Lung (tissue), 17 donors: ENCODE measurements at places on chromosomes 2 and 18. TPM values are rescaled to one million over a fixed set of nuclear protein-coding genes. Genes with fewer than 3 reads are reported as not detected.

The EML6 gene
- total RNA-seq, result 5.1 TPM

The REG1A gene
- total RNA-seq, result not detected

- no peak for DNase-seq
Observed at GRCh38 chr2:28610583-28611201, 114.8 kb downstream of the PLB1 start.

DNA sequence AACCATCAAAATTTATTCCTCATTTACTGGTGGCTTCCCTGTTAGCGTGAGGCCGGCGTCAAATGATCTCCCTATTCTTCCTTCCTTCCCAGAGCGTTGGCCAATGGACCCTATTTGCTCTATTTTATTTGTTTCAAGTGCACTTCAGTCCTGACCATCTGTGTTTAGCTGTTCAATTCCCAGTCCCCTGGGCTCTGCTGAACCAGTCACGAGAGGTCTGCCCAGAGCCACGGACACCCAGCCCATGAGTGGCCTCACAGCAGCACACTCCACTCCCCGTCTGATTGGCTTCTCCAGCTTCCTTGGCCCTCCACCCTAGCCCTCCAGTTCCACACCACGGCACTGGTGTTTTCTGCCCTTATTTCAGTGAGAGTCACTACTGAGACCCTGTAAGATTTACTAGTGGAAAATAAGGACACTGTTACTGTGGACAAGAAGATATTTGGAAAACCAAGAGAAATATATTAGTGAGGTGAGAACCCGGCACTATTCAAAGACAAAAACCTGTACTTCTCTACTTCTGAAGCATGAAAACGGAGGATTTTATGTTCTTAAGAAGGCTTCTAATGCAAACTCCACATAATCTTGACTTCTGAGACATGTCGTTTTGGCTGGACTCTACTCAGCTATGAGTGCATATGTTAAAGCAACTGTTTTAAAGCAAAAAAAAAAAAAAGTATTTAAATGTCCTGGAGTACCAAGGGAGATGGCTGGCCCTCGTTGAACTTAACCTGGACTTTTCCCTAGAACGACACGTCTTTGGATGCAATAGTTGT is 86.6 kb downstream of the COL6A3 start:
- no peak for DNase-seq

The TWIST2 gene
- 10.8 TPM for total RNA-seq

DNA sequence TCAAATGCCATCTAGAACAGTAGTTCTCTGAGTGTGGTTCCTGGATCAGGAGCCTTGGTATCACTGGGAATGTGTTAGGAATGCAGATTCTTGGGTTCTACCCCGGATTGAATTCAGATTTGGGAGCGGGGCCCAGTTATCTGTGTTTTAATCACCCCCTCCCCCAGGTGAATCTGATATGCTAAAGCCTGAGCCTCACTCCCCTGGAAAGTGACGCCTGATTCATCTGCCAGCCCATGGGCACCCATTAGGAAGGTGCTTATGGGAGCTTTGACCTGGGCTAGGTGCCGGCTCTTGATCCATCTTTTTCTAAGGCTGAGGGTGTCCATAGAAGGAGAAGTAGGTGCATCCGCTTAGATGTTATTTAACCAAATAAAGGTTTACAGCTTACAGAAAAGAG is 199.4 kb downstream of the NEDD4L start:
- DNase-seq, result no peak

DNA sequence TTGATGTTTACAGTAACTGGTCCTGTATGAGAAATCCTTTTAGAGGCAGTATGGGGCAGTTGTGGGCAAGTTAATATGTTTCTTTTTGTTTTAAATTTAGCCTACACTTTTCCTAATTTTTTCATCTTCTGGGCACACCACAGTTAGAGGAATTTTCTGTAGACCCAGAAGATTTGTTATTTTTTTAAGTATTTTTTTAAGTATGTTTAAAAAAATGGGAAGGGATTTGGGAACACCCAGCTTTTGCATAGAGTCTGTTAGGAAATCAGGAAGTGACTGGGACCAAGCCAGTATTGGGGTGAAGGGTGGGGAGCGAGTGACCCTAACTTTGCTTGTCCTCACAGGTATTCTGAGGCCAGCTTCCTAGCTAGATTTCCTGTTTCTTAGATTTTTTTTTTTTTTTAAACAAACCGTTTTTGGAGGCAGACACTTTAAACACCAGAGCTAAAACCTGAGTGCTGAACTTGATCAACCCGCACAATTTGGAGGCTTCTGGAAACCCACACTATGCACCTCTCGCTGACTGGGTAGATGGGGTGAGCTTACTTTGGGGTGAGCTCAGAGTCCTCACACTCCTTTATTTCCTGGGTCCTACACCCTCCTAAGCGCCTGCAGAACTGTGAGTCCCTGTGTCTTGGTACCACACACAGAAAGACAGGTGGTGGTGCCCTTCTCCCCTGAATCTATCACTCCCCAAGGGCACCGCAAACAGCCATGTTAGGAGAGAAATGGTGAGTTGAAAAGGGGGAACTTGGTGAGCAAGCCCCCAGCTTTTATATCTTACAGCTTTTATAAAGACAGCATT is 5.2 kb downstream of the GATA6 start:
- peak; percentile 70 for DNase-seq

DNA sequence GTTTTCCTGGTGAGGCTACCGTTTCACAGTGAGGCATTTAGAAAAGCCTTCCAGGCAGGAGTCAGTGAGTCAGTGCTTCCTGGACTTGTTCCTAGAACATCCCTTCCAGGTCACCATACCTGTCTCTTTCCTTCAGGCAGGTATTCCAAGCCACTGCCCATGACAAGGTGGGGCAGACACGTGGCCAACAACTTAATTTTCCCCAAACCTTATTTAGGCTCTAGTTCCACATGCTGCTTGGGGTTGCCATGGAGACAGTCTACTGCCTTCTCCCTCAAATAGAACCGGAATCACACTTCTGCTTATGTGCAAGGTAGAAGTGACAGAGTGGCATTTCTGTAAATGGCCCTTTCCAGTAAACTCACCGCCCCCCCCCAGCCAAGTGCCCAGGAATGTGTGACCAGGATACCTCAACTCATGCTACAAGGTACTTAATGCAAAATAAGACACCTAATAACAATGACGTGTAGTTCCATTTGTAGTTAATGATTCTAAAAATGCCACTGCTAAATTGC is 258.3 kb downstream of the PRKCE start:
- DNase-seq, result peak; percentile 57

GRCh38 chr2:33134086-33134771 is 187.5 kb downstream of the LTBP1 start:
- peak; percentile 99 for DNase-seq

DNA sequence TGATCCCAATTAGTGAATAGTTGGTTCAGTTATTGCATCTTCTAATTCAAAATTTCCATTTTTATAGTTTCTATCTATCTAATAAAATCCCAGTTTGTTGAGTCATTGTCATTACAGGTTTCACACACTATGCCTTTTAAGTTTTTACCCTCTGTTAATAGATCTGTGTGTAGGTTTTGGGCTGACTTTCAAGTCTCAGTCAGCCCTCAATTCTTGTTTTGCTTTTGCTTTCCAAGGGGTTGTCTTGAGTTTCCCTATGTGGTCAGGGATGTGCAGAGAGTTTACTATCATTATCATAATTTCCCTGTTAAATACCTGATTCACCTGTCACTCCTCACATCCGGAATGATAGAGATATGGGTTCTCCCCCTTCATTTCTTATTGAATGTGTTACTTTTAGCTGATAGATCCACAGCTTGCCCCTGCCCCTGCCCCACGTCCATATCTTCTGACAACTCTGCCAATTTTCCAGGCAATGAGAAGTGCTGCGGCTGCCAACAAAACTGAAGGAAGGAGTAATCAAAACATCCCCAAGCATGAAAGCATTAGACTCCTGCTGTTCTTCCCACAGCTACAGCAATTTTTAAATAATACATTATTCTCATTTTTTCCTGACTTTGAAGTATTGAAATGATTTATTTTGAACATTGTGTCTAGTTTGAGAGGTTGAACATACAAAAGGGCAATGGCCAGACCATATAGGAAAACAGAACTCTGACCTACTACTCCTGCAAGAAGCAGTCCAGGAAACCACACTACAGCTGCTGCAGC is 1064.8 kb downstream of the SUCLG1 start:
- DNase-seq, result peak; percentile 39

The NPHP1 gene
- total RNA-seq, result 15.1 TPM

DNA sequence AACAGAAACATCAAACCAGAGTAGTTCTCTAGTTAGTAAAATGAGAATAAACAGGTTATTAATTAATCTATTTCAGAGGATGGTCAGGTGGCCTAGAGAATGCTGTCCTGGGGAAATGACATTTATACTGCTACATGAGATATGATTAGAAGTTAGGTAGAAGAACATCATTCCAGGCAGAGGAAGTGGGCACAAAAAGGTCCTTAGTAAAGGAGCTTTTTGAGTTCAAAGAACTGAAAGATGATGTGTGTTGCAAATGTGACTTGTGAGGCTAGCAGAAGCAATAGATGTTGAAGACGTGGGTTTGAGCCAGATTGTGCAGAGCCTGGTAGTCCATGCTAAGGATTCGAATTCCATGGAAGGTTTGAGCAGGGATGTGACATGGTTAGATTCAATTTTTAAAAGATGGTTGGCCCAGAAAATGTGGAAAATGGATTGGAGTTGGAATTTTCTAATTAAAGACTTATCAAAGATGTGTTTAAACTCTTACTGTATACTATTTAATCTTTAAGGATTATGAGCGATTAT is 34.2 kb downstream of the RAB10 start:
- no peak for DNase-seq

The ZAP70 gene
- total RNA-seq, result 5.1 TPM

GRCh38 chr18:12860530-12860929 is 23.5 kb downstream of the PTPN2 start:
- DNase-seq, result no peak

- DNase-seq, result no peak
Observed at GRCh38 chr18:51234117-51235008, 36.9 kb upstream of the MEX3C start.

GRCh38 chr2:224775647-224776046 is 59.5 kb upstream of the CCDC195 start:
- DNase-seq, result no peak

DNA sequence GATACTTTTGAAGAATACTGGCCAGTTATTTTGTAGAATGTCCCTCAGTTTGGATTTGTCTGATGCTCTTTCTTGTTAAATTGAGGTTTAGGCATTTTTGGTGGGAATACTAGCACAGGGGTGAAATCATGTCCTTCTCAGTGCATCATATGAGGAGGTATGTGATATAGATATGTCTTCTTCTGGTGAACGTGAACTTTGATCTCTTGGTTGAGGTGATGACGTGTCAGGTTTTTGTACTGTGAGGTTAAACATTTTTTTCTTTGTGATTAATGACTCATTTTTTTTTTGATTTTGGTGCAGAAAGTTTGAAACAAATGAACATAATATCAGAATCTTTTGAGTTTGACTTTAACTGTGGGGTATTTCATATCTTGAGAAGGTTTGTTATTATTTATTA is 11.0 kb downstream of the ZNF407 start:
- DNase-seq, result no peak

DNA sequence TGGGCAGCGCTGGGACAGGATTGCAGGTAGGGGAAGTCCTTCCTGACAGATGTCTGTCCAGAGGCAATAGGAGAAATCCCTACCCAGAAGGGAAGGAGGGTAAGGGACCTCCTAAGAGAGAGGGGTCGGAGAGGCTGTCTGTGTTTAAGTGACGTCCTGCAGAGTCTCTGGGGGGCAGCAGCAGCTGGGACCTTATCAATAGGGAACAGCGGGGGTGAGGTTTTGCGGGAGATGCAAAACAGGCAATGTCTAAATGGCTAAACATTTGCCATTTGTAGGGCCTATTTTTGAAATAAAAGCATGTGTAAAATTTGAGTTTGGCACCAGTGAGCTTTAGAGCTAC is 108.7 kb upstream of the HS6ST1 start:
- DNase-seq, result no peak

DNA sequence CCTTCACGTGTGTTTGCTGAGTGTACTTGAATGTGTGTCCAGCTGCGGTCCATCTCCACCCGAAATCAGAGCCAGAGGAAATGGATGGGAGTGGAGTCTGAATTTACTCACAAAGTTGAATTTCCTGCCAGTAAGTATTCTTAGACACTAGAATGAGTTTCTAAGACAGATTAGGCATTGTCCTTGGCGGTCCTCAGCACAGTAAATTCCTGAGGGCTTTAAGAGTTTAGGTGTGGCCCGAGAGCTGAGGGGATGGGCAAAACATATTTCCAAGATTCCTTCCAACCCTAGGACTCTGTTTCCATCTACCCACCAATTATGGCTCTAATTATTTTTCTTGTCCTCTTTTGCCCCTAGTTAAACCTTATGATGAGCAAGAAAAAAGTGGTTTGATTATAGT is 90.3 kb upstream of the PHLPP1 start:
- DNase-seq, result peak; percentile 21

The LYG1 gene
- 0.89 TPM for total RNA-seq

GRCh38 chr2:110166266-110166665 is 38.5 kb downstream of the NPHP1 start:
- DNase-seq, result peak; percentile 11

- peak; percentile 17 for DNase-seq
Observed at GRCh38 chr2:164456619-164457018, 164.7 kb downstream of the GRB14 start.

DNA sequence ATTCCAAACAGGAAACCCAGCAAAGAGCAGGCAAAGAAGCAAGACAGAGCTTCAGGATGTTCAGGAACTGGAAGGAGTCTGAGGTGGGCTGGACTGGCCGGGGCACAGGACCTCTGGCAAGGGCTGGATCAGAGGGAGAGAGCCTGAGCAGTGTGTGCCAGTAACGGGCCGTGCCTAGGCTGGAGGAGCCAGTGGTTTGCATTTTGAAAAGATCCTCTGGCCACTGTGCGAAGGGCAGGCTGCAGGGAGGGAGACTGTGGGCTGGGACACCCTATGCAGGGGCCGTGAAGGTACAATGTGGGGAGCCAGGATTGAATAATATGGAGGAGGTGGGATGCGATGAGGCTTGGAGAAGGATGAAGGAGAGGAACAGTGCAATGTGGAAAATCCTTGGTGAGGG is 6.2 kb upstream of the SDC1 start:
- no peak for DNase-seq

The FOXI3 gene
- total RNA-seq, result not detected

The GPBAR1 gene
- total RNA-seq, result 0.60 TPM

The PTPRM gene
- 146 TPM for total RNA-seq

DNA sequence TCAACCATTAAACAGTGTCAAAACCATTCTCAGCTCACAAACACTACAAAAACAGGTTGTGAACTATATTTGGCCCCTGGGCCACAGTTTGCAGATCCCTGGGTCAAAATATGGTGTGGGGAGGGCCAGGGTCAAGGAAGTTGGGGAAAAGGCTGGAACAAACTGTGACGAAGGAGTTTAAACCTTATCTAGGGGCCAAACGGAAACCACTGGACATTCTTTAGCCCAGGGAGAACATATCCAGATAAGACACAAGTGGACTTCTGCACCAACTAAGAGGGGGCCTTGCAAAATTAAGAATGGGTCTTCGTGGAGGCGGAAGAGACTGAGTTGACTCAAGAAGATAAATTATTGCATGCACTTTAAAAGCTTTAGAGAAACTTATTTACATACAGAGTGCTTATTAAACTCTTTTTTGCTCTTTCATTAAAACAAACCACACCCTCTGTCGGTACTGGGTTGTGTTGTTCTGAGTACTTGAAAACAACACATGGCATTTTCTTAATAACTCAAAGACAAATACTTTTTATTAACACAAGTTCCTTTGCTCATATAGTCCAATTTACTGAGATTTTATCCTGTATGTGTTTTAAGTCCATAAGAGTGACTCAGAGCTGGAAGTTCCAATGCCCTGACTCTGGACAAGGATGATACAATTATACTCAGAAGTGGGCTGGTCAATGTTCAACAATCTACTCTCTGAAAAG is 5.3 kb upstream of the ASAP2 start:
- DNase-seq, result no peak

GRCh38 chr2:47867205-47867604 is 39.1 kb downstream of the FBXO11 start:
- DNase-seq, result peak; percentile 70

- no peak for DNase-seq
Observed at GRCh38 chr18:76981396-76981968, 151.1 kb downstream of the MBP start.

The NIF3L1 gene
- 23.5 TPM for total RNA-seq
